ENCODE measurements at places on chromosomes 3 and 15. TPM values are rescaled to one million over a fixed set of nuclear protein-coding genes. Genes with fewer than 3 reads are reported as not detected.

GRCh38 chr3:57583544-57583943 is 13.6 kb downstream of the ARF4 start:
- H3K27ac ChIP-seq = peak overlapping the region; percentile 56
- no peaks in the 10 kb centered on the region for H3K27me3 ChIP-seq
- no peaks in the 10 kb centered on the region for H3K36me3 ChIP-seq
- H3K4me1 ChIP-seq = peaks cover 32% of the 10 kb centered on the region

DNA sequence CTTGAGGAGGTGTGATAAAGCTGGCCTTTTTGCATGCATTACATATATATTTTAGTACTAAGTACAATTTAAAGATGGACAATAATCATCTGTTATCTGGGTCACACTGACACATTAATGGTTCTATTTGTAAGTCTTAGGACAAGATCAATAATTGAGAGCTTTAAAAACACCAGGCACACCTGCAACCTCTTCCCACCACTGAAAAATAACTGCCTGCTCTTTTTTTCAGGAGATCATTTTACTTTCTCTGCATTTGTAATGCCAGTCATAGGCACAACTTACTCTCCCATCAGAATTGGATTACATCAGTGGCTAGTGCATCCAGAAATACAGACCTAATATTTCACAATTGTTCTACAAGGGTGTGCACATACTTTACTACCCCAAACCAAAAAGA is 149.8 kb downstream of the MECOM start:
- H3K4me3 ChIP-seq = no peak overlapping the region
- no peak for DNase-seq

- peaks cover 4% of the 10 kb centered on the region for H3K4me1 ChIP-seq
- no peak for DNase-seq
- no peaks in the 10 kb centered on the region for H3K27me3 ChIP-seq
These were observed 9.1 kb downstream of the PRRT3 start for GRCh38 chr3:9942934-9943690.

GRCh38 chr15:58779554-58779953 is 8.5 kb downstream of the MINDY2 start:
- no peaks in the 10 kb centered on the region for H3K27me3 ChIP-seq
- H3K4me1 ChIP-seq = no peaks in the 10 kb centered on the region
- H3K27ac ChIP-seq = peak overlapping the region; percentile 2
- H3K4me3 ChIP-seq = no peak overlapping the region
- no peaks in the 10 kb centered on the region for H3K36me3 ChIP-seq

DNA sequence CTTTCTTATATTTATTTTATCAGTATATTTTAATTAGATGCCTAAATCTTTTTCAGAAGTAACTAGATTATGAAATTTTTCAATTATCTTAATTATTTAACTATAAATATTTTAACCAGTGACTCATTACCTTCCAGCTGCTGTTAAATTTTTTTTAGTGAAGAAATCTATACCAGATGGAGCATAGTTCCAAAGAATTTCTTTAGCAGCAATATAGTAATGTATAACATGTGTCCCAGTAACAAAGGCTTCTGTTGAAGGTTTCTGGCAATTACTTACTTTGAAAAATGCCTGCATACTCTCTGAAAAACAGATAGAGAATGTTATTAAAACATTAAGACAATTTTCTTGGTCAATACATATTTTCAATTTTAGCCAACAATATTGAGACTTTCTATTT is 45.1 kb upstream of the CP start:
- no peaks in the 10 kb centered on the region for H3K36me3 ChIP-seq
- no peak overlapping the region for H3K27ac ChIP-seq
- no peaks in the 10 kb centered on the region for H3K27me3 ChIP-seq
- H3K4me3 ChIP-seq = no peak overlapping the region

The SLC49A4 gene
- polyA plus RNA-seq = 30.9 TPM

The HRH1 gene
- polyA plus RNA-seq = 3.3 TPM

The NRG4 gene
- polyA plus RNA-seq = 1.5 TPM

Data from hepatocyte (in vitro differentiated cells).